Type B pancreatic cell (in vitro differentiated cells): ENCODE measurements at places on chromosomes 2 and 18. TPM values are rescaled to one million over a fixed set of nuclear protein-coding genes. Genes with fewer than 3 reads are reported as not detected.

DNA sequence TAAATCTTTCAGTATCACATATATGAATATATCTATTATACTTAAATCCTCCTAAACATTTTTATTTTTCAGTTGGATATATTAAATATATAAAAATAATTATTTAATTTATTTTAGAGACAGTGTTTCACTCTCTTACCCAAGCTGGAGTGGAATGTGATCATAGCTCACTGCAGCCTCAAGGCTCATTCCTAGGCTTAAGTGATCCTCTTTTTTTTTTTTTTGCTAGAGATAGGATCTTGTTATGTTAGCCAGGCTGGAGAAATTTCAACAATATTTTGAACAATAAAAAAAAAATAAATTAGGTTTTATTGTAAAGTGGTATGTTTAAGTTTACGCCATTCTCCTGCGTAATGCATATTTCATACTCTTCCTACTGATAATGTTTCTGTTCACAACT is 4.2 kb downstream of the SPAST start:
- no peak overlapping the region for H3K4me3 ChIP-seq
- no peaks in the 10 kb centered on the region for H3K36me3 ChIP-seq
- DNase-seq = no peak
- no peak overlapping the region for H3K27ac ChIP-seq

NCKAP1 gene
- total RNA-seq = 104 and 131 TPM in 2 replicates

VWA3B gene
- 0.38 and 4.1 TPM in 2 replicates for total RNA-seq

ABCG5 gene
- total RNA-seq = 0.10 and 0.36 TPM in 2 replicates
